Tibial nerve (tissue), 4 donors: ENCODE measurements at places on chromosomes 12 and 14.

GRCh38 chr14:45034730-45035129 is 49.2 kb upstream of the PRPF39 start:
- no peaks in the 10 kb centered on the region for H3K4me1 ChIP-seq
- no peaks in the 10 kb centered on the region for H3K36me3 ChIP-seq
- H3K4me3 ChIP-seq = no peak overlapping the region
- H3K27ac ChIP-seq = no peak overlapping the region
- DNase-seq = no peak

DNA sequence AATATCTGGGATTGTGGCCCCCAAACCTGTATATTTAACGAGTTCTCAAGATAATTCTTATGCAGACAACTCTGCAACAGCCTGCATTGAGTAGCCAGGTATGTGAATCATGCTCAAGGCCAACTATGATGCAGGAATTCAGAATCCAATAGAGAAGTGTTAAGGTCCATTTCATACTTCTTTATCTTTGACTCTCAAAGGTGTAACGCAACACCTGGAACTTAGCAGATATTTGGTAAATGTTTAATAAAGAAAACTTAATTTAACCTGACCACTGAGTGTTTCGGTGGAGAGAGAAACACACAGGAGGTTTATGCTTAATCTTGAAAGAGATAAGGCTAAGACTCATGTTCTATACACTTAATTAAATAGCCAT is 156.5 kb upstream of the PLEKHG7 start:
- H3K4me3 ChIP-seq = no peak overlapping the region
- no peaks in the 10 kb centered on the region for H3K27me3 ChIP-seq
- no peaks in the 10 kb centered on the region for H3K36me3 ChIP-seq
- no peak overlapping the region for H3K27ac ChIP-seq

GRCh38 chr14:76373456-76373855 is 2.5 kb upstream of the ESRRB start:
- no peaks in the 10 kb centered on the region for H3K4me1 ChIP-seq
- H3K27ac ChIP-seq = no peak overlapping the region
- no peak overlapping the region for H3K4me3 ChIP-seq
- H3K27me3 ChIP-seq = peaks cover 53% of the 10 kb centered on the region
- DNase-seq = no peak
- no peaks in the 10 kb centered on the region for H3K36me3 ChIP-seq

- H3K27ac ChIP-seq = no peak overlapping the region
- no peak for DNase-seq
- H3K36me3 ChIP-seq = peaks cover 3% of the 10 kb centered on the region
- no peaks in the 10 kb centered on the region for H3K27me3 ChIP-seq
- no peak overlapping the region for H3K4me3 ChIP-seq
- H3K4me1 ChIP-seq = no peaks in the 10 kb centered on the region
Measured at GRCh38 chr12:123104809-123105208, 46.1 kb downstream of the PITPNM2 start.

DNA sequence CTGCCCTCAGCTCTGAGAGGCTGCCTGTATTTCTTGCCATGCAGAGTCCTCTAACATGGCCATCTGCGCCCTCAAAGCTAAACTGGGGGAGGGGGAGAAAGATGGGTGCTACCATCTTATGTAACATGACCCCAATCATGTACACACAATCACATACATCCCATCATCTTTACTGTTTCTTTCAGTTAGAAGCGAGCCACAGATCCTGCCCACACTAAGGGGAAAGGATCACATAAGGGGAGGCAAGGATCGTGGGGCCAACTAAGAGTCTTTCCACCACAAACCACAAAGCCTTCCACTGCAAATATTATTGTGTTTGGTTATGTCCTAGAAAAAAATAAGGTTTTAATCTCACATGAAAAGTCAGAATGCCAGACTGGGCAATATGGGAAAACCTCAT is 11.8 kb upstream of the AMN1 start:
- no peak overlapping the region for H3K27ac ChIP-seq
- no peaks in the 10 kb centered on the region for H3K27me3 ChIP-seq
- DNase-seq = no peak
- no peaks in the 10 kb centered on the region for H3K36me3 ChIP-seq
- H3K4me3 ChIP-seq = no peak overlapping the region

- no peak overlapping the region for H3K4me3 ChIP-seq
- no peak for DNase-seq
- H3K36me3 ChIP-seq = no peaks in the 10 kb centered on the region
- no peaks in the 10 kb centered on the region for H3K4me1 ChIP-seq
- H3K27ac ChIP-seq = no peak overlapping the region
- H3K27me3 ChIP-seq = no peaks in the 10 kb centered on the region
Measured at GRCh38 chr12:53173085-53173715, 7.3 kb upstream of the ZNF740 start.

DNA sequence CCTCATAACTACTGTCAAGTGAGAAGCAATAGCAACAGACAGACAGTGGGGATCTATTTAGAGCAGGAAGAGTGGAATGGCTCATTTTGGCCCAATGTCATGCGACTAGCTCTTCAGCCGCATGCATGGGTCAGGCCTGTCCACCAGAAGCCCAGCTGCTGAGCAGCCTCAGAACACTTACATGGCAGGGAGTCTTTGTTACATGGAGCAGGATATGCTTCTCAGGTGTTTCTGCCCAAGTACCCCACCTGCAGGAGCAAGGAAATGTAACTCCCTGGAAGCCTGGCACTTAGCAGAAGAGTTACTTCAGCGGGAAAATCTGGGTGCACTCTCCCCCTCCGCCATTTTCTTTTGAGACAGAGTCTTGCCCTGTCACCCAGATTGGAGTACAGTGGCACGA is 73.5 kb upstream of the ARHGAP5 start:
- no peak for DNase-seq
- no peaks in the 10 kb centered on the region for H3K36me3 ChIP-seq
- no peak overlapping the region for H3K27ac ChIP-seq
- no peak overlapping the region for H3K4me3 ChIP-seq
- no peaks in the 10 kb centered on the region for H3K27me3 ChIP-seq

DNA sequence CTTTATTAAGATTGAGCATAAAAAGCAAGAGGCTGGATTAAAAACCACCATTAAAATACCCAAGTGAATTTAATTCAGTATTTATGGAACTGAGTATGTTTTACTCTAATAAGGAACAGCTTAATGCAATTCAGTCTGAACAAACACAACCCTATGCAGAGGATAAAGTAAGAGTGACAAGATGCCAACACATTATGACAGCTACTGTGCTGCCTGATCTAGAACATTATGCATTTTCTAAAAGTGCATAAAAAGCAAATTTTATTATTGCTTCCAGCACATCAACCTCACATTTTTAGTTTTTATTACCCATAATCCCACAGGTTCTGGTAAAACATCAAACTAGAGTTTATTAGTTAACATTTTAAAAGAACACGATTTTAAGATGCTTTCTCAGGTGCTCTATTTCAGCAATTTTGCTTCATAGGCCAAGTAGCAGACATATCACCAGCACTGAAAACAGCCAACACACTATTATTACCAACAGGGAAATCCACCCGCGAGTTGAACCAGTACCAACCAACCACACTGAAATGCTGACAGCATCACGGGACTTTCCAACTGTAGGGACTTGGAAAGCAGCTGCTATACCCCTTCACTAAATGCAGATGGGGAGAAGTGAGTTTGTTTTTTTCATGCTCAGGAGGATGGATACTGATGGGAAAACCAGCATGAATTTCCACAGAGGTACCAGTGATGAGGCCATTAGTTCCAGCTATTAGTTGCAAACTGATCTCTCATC is 372.1 kb downstream of the KCNH5 start:
- H3K27me3 ChIP-seq = no peaks in the 10 kb centered on the region
- no peak overlapping the region for H3K27ac ChIP-seq
- no peak for DNase-seq
- no peaks in the 10 kb centered on the region for H3K4me1 ChIP-seq
- H3K36me3 ChIP-seq = no peaks in the 10 kb centered on the region
- H3K4me3 ChIP-seq = no peak overlapping the region
